Renal pelvis (tissue), 12 donors: ENCODE measurements at places on chromosomes 2 and 18.

GRCh38 chr18:62294073-62294472, 31.0 kb upstream of the TNFRSF11A start:
- no peak for DNase-seq

DNA sequence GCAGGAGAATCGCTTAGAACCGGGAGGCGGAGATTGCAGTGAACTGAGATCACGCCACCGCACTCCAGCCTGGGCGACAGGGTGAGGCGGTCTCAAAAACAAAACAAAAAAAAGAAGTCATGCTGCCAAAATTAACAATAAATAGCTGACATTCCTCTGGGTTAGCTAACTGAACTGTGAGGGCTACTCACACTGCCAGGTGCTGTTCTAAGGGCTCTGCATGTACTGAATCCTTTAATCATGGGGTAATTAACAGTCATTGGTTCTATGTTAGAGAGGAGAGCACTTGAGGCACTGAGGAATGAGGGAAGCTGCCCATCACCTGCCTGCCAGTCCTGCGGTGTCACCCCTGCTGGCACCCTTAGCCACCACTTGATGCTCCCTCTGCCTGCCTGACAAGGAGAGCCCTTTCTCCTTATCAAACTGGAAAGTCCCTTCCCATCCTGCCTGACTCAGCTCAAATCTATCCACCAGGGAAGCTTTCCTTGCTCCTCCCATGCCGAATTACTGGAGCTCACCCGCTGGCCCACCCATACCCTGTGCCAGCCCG, 73.0 kb upstream of the RIOK3 start:
- no peak for DNase-seq

GRCh38 chr2:190837420-190837819, 43.2 kb upstream of the GLS start:
- DNase-seq: no peak

GRCh38 chr2:144704709-144705095, 184.8 kb upstream of the ZEB2 start:
- DNase-seq: no peak

GRCh38 chr18:51513517-51513916, 316.0 kb upstream of the MEX3C start:
- no peak for DNase-seq
